ENCODE measurements at places on chromosomes 3 and 15.

GRCh38 chr3:129934234-129935123 is 40.0 kb upstream of the TRH start:
- DNase-seq, result peak; percentile 23

DNA sequence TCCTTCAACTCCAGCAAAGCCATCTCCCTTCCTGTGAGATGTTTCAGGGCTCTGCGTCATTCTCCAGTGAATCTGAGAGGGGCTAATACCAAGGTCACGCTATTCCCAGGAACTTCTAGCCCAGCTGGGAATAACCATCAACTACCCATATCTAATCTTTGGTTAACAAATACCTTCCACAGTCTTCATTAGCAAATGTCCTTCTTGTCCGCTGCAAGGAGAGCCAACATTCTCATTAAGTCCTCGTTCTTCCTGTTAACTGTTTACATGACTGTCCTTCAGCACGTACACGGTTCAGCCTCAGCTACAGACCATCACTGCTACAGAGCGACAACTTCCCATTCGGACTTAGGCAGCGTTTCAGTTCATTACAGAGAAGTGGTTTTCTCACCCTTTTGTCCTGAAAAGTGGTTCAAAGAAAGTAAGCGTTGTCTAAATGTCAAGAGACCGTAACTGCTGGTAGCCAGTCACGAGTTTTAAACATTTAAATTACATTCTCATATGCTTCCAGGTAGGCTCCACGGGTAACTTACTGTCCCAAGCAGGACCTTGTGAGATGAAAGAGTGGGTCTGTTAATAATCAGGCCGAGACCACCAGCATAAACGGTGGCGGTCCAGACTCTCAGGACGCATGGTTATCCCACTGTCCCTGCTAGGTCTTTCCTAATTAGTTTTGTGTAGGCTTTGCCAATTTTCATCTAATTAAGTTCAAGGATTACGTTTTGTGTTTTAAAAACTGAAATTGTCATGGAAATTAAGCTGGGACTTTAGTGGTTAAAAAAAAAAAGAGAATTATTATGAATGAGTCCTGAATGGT is 63.8 kb downstream of the CHSY1 start:
- no peak for DNase-seq

- DNase-seq, result no peak
These were observed 50.1 kb downstream of the UMPS start for GRCh38 chr3:124780356-124780755.

DNA sequence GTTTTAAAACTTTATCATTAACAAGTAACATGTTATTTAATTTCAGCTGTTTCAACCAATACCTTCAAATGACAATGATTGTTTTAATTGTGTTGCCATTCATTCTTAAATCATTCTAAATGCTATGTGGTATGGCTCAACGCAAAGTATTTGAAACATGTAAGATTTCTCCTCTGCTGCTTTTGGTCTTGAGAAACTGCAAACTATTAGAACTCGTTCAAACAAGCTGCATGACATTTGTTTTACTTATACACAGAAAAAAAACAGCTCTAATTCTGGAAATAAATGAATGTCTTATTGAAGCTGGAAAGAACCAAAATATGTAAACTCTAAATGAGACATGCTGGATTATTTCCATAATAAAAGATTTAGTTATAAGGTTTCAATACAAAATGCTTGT is 29.3 kb downstream of the FBN1 start:
- DNase-seq, result no peak

- peak; percentile 90 for DNase-seq
These were observed 25.9 kb upstream of the JMJD7 start for GRCh38 chr15:41801850-41802455.
